Activated CD8-positive, alpha-beta memory T cell treated with anti-CD3 and anti-CD28 coated beads, Interleukin-2, amount 10 ng/mL, durations not matched to agents 7 days and 5 days (primary cell): ENCODE measurements at places on chromosomes 4 and X.

DNA sequence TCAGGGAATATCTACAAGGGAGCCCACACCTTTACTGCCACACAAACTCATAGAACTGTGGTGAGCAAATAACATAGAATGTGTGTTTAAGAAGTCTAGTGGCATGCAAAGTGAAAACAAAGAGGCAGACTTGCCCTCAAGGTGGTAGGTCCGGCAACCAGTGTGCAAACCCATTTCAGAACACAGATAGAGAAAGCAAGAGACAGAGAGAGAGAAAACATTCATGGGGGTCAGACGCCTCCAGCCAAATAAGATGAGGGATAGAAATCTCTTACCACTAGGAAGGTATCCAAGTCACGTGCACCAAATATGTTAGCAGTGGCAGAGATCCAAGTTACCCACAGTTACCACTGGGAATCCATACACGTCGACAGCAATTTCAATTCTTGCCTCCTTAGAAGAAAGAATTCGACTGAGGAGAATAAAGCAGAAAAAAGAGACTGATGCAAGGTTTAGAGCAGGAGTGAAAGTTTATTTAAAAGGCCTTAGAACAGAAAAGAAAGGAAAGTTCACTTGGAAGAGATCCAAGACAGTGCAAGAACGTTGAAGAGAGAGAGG lies 252.8 kb downstream of the NAP1L3 start:
- DNase-seq = no peak
- H3K4me3 ChIP-seq = no peak overlapping the region
- no peaks in the 10 kb centered on the region for H3K36me3 ChIP-seq
- no peak overlapping the region for H3K27ac ChIP-seq
- H3K4me1 ChIP-seq = no peaks in the 10 kb centered on the region

GRCh38 chrX:114798907-114799306 lies 215.0 kb downstream of the HTR2C start:
- no peaks in the 10 kb centered on the region for H3K27me3 ChIP-seq
- H3K36me3 ChIP-seq = no peaks in the 10 kb centered on the region
- DNase-seq = no peak
- H3K4me1 ChIP-seq = no peaks in the 10 kb centered on the region
- no peak overlapping the region for H3K27ac ChIP-seq
- H3K4me3 ChIP-seq = no peak overlapping the region

DNA sequence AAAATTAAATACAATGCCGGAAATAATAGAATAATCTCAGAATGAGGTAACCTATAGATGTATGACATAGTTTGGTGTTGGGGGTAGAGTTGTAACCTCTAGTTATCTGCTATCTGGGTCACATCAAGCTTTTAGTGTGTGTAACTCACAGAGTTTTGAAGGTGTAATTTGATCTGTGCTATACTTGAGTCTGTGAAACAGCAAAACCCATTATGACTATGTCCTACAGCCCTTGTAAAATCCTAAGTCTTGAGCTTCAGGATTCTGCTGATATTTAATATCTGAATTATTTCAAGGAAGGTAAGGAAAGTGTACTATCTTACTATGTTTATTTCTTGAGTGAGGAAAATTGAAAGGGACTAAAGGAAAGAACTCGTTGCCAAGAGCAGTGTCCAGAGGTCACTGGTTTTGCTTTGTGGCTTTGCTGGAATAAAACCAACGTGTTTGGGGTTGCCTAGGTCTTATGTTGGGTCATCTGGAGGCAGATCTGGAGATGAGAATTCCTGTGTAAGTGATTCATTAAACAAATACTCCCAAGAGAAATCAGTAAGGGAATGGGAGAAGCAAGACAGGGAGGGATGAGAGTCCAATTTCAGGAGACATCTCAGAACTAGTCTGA lies 107.8 kb upstream of the CBLL2 start:
- H3K27ac ChIP-seq = no peak overlapping the region
- DNase-seq = no peak
- no peak overlapping the region for H3K4me3 ChIP-seq

GRCh38 chrX:9337046-9337445 lies 127.8 kb upstream of the TBL1X start:
- no peak overlapping the region for H3K4me3 ChIP-seq
- no peak overlapping the region for H3K27ac ChIP-seq
- DNase-seq = no peak
- H3K4me1 ChIP-seq = peaks cover 22% of the 10 kb centered on the region

DNA sequence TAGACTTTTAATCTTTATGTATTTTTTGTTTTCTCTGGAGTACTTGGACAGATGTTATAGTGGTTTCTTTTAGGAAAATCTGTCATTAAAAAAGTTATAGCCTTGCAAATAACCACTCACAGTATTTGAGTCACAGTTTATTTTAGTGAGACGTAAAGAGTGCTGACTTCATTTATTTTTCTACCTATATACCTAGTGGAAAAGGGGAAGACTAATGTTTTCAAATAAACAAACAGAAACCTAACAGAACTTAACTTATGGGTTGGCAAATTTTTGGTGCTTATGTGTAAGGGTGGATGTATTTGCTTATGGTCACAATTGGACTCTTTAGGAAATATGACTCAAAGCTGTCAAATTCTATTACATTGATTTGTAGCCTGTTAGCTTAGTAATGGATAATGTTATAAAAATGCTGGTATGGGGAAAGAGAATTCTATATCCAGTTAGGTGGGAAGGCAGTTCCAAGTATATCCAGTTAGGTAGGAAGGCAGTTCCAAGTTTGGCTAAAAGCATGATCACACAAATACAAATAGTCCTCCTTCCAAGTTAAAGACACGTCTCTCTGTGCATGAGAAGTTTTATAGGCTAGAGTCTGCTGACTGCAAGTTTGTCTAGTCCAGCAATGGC lies 61.9 kb downstream of the SLC9A6 start:
- no peak overlapping the region for H3K4me3 ChIP-seq
- DNase-seq = no peak
- H3K27me3 ChIP-seq = no peaks in the 10 kb centered on the region

DNA sequence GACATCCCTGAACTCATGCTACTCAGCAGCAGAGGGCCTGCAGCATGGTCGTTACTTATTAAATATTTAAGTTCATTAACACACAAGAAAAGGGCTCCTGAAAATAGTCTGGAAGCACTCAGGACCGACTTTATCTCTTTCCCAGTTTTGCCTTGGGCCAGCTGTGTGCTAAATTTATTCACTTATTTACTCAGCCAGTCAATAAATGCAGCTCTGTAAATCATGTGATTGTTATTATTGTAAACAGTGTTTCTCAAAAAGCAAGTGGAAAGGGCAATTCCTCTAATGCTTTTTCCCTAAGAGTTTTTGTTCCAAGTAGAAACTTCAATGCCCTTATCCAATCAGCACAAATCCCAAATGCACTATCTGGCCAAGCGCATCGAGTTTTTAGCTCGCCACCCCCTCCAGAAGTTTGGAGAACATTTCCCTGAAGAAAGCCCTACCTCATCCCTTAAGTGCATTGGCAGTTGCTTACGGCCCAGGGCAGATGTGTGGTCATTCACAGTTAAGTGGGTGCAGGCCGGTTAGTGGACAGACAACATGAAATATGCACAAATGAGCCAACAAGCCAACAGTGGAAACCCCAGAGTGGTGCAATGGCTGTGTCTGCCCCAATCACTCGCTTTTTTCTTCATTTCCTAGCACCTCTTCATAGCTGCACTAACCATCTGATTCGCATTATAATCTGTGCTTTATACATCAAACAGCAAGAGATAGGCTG lies 125.8 kb downstream of the SMIM20 start:
- peaks cover 14% of the 10 kb centered on the region for H3K4me1 ChIP-seq
- H3K4me3 ChIP-seq = no peak overlapping the region
- DNase-seq = no peak
- no peak overlapping the region for H3K27ac ChIP-seq
- peaks cover 2% of the 10 kb centered on the region for H3K36me3 ChIP-seq
- H3K27me3 ChIP-seq = peaks cover 18% of the 10 kb centered on the region

- H3K4me3 ChIP-seq = no peak overlapping the region
- H3K4me1 ChIP-seq = no peaks in the 10 kb centered on the region
- no peak for DNase-seq
- H3K27me3 ChIP-seq = no peaks in the 10 kb centered on the region
- no peak overlapping the region for H3K27ac ChIP-seq
Measured at GRCh38 chr4:162322054-162322453, 158.3 kb upstream of the FSTL5 start.

GRCh38 chr4:2482192-2482591 lies 13.3 kb downstream of the RNF4 start:
- H3K36me3 ChIP-seq = peaks cover 28% of the 10 kb centered on the region
- H3K4me3 ChIP-seq = no peak overlapping the region
- peak overlapping the region; percentile 87 for H3K27ac ChIP-seq
- H3K4me1 ChIP-seq = peaks cover 91% of the 10 kb centered on the region

DNA sequence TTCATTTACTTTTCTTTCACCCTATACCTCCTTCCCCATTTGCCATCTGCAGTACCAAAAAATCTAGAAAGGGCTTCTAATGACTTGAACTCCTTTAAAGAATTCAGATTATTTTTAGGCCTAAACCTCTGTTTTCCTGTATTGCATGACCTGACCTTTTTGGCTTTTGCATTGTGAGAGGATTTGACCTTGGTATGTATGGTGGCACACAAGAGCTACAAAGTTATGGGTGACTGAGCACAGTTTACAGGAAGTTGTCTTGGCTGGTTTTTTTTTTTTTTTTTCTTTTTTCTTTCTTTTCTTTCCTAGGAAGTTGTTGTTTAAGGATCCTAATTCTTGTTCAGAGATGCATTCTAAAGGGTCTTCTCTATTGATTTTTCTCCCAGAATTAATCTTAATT lies 32.0 kb upstream of the MTMR8 start:
- H3K27me3 ChIP-seq = no peaks in the 10 kb centered on the region
- peaks cover 6% of the 10 kb centered on the region for H3K4me1 ChIP-seq
- H3K36me3 ChIP-seq = no peaks in the 10 kb centered on the region
- DNase-seq = no peak
